ENCODE measurements at places on chromosomes 12 and 14.
A peak's percentile ranks its signal among the peaks of the same experiment; 100 is the strongest.

GRCh38 chr14:74545386-74545785 is 51.8 kb downstream of the ISCA2 start:
- no peak for DNase-seq

GRCh38 chr12:104736307-104736706 is 221.8 kb downstream of the SLC41A2 start:
- no peak for DNase-seq

DNA sequence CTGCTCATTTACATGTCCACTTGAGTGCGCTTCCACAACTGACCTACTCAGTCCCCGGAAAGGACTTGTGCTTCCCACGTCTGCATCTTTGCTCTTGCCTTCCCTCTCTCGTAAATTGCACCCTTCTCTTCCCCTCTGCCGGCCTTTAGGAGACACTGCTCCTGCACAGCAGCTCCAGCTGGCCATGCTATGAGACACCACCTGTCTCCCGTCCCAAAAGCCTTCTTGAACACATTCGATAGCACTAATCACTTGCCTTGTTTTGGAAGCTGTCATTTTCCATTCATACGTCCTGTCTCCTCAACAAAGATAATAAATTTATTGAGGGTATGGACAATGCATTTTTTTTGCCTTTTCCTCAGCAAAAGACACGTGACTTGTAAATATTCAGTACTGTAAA is 15.7 kb upstream of the KCNA1 start:
- DNase-seq, result no peak

- DNase-seq, result no peak
Measured at GRCh38 chr12:25276199-25276937, 25.6 kb upstream of the KRAS start.

DNA sequence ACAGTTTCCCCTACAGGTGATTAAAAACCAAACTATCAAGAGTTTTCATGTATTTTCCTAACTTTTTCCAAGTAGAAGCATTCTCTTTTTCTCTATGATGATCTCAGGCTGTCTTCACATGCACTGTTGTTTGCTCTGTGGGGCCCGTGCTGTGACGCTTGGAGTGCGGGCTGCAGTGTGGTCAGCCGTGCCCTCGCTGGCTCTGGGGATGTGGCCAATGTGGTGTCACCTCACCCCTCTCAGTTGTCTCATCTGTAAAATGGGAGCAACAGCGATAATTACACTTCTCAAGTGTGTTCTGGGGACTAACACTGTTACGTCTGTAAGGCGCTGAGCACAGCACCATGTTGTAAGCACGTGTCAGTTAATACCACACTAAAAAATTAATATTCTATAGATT is 28.6 kb downstream of the DDX51 start:
- DNase-seq, result no peak

GRCh38 chr14:34582117-34582680 is 42.7 kb upstream of the EAPP start:
- no peak for DNase-seq

DNA sequence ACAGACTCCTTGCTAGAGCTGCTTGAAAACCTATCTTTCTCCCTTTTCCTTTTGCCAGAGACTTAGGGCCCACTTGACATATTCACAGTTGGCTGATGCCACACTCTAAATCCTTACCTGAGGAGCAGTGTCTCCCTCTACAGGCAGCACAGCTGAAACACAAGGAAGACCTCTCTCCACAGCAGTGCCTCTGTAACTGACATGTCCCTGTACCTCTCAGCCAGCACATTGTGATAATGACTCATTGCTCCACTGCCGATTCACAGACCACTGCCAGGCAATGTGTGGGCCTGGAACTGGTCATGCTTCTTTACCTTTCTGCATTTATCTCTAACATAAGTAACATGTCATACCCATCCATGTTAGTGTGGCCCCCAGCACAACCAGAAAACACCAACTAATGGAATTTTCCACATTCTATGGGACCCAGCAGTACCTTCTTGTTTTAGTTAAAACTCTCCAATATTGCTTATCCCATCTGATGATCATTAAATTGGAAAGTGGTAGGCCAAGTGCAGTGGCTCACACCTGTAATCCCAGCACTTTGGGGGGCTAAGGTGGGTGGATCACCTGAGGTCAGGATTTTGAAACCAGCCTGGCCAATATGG is 56.5 kb downstream of the GTF2A1 start:
- DNase-seq, result peak; percentile 48

GRCh38 chr12:6076346-6076745 is 48.1 kb downstream of the VWF start:
- no peak for DNase-seq

DNA sequence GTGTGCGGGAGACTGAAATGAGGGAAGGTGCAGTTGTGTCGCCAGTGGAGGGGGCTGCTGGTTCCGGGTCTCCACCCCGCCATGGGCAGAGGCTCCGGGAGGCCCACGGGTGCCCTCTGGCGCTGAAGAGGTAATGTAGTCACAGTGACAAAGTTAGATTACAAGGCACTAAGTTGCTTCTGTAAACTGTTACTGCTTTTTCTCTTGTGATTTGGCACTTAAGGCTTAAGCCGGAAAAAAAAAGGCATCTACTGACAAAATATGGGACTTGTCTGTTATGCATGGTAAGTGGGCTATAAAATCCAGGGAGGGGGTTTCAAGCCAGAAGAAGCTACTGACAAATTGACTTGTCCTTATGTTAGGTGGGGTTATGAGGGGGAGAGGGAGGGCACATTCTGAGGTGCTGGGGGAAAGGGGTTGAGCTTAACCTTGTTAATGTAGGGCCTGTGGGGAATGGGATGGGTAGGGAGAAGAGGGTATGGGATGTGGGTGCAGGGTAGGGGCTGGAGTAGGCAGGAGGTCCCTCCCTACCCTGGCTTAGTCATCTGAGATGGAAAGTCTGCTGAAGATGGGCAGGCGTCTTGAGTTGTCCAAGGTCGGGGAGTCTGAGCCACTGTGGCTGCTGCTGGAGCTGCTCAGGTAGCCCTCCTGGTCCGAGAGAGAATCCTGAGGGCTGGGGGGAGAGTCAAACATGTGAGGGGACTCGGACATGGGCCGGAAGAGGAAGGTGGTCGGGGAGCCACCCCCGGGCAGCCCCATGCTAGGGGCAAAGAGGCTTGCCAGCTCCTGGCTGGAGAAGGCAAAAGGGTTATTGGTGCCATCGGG is 3.7 kb downstream of the ZFP36L1 start:
- no peak for DNase-seq

GRCh38 chr12:23098110-23098509 is 473.1 kb downstream of the ETNK1 start:
- DNase-seq, result no peak

- no peak for DNase-seq
Measured at GRCh38 chr12:94700662-94701061, 50.3 kb upstream of the TMCC3 start.

DNA sequence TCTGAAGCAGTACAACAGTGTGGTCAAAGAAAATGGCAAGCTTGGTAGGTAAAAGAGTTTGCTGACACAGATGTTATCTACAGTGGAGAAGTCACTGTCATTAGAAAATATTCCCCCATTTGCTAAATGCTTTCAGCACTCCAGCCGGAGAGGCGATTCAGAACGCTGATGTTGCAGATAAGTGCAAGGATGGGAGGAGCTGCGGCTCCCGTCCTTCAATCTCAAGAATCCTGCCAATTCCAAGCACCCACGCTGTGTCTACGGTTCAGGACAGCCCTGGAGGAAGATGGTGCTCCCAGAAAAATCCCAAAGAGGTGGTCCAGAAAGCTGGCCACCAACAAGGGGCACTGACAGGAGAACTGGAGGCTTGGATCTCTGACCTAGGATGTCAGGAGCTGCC is 79.1 kb downstream of the ZFP36L1 start:
- no peak for DNase-seq

- DNase-seq, result no peak
Measured at GRCh38 chr12:59068436-59068835, 148.1 kb upstream of the LRIG3 start.

DNA sequence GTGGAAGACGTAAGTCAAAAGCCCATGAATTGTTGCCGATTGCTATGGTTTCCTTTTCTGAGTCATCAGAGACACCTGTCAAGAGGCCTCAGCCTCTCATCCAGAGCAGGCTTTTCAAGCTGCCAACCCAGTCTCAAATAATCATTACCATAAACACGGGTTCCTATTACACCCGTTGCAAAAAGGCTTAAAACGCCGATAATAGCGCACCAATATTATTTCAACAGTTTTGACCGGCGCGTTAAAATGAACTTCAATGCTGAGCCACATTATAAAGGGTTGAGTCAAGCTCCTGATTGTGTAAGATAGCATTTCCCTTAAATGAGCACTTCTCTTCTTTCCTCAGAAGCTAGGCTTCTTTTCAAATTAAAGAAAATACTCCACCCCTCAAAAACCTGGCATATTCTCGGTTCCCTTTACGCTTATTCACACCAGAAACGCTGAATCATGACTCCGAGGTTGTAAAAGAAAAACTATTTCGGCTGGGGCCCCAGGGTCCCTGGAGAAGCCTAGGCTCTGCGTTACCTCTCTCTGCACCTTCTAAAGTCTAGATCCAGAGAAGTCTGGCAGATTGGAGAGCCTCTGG is 1.4 kb downstream of the TMTC1 start:
- no peak for DNase-seq

GRCh38 chr12:50533971-50534370 is 29.2 kb downstream of the DIP2B start:
- no peak for DNase-seq

- no peak for DNase-seq
Measured at GRCh38 chr12:87756721-87757120, 272.5 kb downstream of the C12orf50 start.

DNA sequence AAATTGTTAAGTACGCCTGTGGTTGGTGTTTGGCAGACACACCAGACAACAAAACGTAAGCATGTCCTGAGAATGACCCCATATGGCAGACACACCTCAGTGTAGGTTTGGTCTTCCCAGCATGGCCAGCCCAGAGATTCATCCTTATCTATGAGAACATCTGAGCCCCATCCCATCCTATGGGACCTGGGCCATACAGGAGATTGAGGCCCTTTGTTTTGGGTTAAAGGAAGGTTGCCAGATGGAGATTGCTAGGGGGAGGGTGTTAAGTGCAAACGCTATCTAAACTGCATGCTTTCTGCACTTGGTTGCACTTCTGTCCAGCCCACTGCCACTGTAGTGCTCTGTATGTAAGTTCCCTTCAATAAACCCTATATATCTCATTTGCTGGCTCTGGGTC is 4.1 kb upstream of the PCNX4 start:
- DNase-seq, result no peak

DNA sequence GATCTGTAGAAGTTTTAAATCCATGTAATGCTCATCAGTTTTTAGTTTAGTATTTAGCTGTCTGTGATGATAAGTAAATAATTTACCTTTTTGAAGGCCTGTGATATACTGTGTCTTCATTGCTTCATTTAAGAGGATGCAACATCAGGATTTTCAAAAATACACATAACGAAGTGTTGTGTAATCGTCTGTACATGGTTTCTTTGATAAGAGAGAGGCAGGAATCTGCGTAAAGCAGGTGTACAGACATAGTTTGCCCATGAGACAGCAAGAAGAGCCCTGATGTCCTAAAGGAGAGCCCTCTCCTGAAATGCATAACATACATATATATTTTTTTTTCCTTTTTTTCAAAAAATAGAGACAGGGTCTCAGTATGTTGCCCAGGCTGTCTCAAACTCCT is 44.8 kb downstream of the RASSF3 start:
- no peak for DNase-seq

GRCh38 chr14:51131516-51131915 is 36.6 kb upstream of the TRIM9 start:
- no peak for DNase-seq

DNA sequence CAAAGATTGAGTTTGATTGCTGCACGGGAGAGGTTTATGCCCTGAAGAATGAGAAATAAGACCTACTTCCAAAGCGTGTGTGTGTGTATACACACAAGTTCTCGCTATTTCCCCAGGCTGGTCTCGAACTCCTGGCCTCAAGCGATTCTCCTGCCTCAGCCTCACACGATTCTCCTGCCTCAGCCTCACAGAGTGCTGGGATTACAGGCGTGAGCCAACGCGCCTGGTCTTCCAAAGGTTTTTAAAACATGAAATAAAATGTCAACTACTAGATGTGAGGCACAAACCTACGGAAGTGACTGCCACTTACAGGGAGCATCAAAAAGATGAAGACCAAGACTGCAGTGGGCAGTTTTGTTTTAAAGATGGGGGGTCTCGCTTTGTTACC is 622 bp upstream of the WASHC3 start:
- no peak for DNase-seq

DNA sequence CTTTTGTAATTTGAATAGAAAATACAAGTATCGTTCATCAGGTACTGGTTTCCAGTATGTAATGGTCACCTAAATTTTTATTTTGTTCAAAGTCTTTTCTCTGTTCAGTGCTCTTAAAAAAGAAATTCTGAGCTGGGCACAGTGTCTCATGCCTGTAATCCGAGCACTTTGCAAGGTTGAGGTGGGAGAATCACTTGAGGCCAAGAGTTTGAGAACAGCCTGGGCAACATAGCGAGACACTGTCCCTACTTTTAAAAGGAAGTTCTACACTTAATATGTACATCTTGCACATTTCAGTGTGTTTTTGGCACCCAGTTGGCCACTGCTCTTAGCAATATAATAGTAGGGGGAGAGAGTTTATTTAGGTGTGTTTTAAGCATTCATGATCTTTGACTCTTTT is 27.9 kb downstream of the PCNX1 start:
- DNase-seq, result no peak

GRCh38 chr12:15005064-15005463 is 32.2 kb downstream of the PDE6H start:
- DNase-seq, result no peak

DNA sequence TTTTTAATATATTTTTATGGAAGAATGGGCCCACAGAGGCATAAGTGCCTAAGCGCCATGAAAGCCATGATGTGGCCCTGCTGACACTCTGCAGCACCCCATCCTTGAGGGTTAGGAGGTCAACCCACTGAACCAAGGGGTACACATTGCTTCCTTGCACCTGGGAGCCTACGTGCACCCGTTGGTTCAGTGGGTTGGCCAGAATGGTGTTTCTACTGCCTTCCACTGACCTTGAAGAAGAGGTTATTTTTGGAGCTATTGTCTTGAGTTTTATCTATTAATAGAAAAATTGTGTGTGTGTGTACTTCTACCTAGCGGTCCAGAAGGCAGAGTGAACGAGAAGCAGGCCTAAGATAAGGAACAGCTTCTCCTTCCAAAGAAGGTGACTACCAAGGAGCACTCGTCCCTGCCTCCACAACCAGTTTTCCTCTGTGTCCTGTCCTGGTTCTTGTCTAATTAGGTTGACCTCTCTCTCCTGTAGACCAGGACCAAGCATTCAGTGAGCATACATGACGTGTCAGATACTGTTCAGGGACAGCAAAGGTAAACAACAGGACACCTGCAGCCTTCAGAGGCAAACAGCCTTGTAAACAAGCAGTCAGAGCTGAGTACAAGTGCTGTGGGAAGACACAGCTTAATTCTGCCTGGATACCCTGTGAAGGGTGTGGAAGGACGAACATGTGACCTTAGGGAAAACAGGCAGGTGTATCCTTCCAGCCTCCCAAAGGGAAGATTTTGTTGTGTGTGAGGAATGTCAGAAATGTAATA is 30.4 kb upstream of the PLEK2 start:
- no peak for DNase-seq
